ENCODE measurements at places on chromosomes 5 and 9. TPM values are rescaled to one million over a fixed set of nuclear protein-coding genes. Genes with fewer than 3 reads are reported as not detected.
A peak's percentile ranks its signal among the peaks of the same experiment; 100 is the strongest.

- DNase-seq, result peak; percentile 11
Measured at GRCh38 chr9:82912645-82913044, 150.3 kb downstream of the RASEF start.

DNA sequence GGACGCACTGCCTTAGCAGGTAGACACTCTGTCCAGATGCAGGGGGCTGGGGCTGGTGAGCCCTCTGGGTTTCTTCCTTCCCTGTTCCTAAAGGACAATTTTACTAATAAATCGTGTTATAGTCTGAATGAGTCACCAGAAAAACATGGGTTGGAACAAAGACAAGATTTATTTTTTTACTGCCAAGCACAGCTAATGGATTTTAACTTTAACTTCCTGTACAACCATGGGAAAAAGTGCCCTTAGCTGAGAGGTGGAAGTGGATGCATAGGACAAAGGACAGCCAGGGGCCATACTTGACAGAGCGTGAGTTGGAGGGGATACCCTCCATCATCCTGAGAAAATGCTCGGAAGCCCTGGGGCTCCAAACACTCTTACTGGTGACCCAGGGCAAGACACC lies 300.7 kb downstream of the MSX2 start:
- DNase-seq, result no peak

DNA sequence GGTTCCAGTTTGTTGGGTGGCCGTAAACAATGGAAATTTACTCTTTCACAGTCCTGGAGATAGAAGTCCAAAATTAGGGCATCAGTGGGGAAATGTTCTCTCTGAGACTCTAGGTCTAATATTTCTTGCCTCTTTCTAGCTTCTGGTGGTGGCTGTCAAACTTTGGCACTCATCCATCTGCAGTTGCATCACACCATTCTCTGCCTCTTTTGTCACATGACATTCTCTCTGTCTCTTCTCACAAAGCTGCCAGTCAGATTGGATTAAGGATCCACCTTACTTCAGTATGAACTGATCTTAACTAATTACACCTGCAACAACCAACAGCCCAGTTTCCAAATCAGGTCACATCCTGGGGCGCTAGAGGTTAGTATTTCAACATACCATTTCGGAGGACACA lies 222.9 kb upstream of the FTMT start:
- DNase-seq, result no peak

GRCh38 chr5:1268666-1269065 lies 26.2 kb downstream of the TERT start:
- DNase-seq, result no peak

DNA sequence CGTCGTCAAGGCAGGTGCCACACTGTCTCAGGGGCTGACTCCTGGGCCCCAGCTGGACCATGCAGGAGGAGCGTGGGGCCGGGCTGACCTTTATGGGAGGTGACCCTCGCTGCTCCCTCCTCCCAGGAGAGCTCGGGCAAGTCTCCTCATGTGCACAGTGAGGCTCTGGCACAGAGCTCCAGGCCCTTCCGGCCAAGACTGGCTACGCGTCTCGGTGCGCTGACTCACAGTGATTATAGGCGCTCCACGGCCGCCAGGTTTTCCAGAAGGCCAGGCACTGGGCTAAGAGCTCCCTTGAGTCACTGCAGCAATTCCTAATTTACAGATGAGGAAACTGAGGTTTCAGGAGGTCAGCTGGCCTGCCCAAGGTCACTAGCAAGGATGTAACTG lies 47.4 kb downstream of the VAV2 start:
- DNase-seq, result peak; percentile 89

GRCh38 chr9:110036286-110036685 lies 171.7 kb downstream of the C9orf152 start:
- no peak for DNase-seq

GRCh38 chr9:15155826-15156225 lies 151.2 kb downstream of the TTC39B start:
- peak; percentile 94 for DNase-seq

- peak; percentile 51 for DNase-seq
Measured at GRCh38 chr9:97900738-97901565, 21.3 kb downstream of the TRMO start.

- no peak for DNase-seq
Measured at GRCh38 chr5:69231851-69232250, 2.8 kb upstream of the CDK7 start.

GRCh38 chr9:12801663-12802062 lies 26.8 kb downstream of the LURAP1L start:
- peak; percentile 62 for DNase-seq

- no peak for DNase-seq
Measured at GRCh38 chr5:22504411-22504810, 348.7 kb downstream of the CDH12 start.

DNA sequence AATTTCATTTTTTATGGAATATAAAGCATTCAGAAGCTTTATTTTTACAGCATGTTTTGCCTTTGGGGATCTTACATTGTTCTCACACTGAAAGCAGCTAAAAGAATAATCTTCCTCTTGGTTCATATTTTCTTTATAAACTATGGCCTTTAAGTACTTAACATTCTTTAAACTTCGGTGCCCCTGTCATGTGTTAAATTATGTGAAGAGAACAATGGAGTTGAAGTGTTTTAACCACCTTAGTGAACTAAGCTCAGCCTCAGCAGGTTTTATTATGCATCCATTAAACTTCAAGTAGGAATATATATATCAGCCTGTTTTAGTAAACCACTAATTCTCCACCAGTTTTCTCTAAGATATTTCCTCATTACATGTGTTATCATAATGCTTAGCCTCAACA lies 371.4 kb upstream of the CDH18 start:
- no peak for DNase-seq

- no peak for DNase-seq
Measured at GRCh38 chr9:70519912-70520724, 105.7 kb upstream of the KLF9 start.

DNA sequence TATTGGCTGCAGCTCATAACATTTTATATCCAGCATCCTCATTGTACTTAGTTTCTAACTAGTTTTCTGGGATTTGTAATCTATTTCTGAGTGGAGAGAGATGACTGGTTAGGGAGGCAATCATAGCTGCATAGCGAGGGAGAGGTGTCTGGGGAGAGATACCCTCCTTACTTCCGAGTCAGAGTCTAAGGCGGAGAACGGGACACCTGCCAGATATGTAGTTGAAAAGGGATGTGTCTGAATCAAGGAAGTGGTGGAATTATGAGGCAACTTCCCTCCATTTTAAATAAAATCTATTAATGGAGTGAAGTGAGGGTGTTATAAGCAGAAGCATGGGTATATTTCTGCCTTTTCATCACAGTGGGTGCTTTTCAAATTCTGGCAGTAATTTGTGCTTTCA lies 126.5 kb downstream of the MAST4 start:
- DNase-seq, result no peak

- peak; percentile 65 for DNase-seq
Measured at GRCh38 chr9:98007251-98007928, 24.2 kb downstream of the ANP32B start.

DNA sequence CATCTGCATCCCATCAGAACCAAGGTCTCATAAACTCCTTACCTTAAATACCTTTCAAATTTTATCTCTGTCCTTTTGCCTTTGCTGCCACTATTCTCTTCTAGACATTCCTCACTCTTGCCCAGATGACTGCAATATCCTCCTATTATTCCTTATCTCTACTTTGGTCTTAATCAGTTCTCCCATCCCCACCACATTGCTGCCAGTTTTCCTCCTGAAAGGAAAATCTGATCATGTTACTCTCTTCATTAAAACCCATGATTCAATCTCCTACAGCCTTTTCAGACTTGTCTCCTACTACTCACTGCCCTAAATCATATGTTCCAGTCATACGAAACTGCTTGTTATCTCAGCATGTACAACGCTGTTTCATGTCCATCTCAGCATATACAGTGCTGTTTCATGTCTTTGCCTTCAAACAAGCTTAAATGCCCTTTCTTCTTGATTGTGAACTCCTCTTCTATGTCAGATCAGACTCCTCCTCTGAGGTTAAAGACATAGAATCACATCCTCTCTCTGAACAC lies 152.6 kb upstream of the FST start:
- DNase-seq, result no peak

DNA sequence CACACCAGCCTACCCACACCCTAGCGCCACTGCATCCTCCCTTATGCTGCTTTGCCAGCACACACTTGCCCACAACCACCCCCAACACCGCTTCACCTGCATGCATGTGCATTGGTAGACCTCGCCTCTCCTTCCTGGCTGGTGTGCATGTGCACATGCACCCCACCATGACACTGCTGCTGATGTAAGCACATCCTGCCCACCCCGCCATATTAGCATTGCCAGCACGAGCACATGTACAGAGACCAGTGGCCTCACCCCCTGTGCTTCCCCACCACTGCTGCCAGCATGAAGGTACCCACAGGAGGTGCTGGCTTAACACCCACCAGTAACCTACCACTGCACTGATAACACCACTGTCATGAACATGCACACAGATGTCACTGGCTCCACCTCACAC lies 218.2 kb downstream of the SLCO4C1 start:
- no peak for DNase-seq

DNA sequence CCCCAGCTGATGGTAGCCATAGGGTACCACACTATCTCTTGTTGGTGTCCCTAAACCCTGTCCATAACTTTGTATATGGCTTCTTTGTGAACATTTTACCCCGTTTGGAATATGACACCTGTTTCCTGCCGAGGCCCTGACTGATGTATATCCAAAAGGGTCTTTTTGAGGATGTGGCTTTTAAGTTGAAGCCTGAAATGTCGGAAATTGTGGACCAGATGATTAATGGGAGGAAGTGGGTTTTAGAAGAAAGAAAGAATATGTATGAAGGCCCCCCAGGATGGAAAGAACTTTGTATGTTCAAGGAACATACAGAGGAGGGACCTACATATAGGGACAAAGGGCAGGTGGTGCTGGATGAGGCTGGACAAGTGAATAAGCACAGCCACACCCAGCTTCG lies 16.7 kb upstream of the TNFSF8 start:
- no peak for DNase-seq

DNA sequence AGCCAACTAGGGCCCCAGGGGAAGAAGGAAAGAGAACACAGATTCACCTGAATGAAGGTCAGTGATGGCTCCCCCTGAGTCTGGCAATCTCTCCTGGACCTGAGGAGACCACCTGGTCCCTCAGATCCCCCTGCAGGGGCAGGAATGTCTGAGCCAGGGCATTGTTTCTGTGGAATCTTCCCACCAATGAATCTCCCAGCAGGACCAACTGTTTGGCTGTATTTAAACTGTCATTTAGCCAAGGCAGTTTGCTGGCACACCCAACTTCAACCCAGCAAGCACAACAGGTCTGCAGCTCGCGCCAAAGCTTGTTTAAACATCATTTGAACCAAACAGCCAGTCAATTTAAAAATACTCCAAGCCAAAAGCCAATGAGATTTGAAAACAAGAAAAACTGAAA lies 92.6 kb downstream of the SH3TC2 start:
- DNase-seq, result peak; percentile 68

- DNase-seq, result peak; percentile 84
Measured at GRCh38 chr9:137240318-137240840, 708 bp upstream of the TUBB4B start.

DNA sequence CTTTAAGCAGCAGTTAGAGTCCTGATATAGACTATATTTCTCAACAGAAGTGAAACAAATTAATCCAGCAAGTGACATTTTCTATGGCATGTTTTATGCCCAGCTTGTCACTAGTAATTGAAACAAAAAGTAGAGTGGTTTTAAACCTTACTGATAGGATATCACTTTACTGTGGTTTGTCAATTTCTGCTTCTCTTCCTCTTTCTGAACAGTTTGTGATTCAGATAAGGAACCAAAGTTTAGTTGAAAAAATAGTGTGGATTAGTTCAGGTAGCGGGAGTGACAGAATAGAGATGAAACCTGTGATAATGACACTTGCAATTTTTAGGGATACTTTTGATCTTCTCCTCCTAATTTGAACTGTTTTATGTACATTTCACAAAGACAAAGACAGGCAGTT lies 485.7 kb upstream of the EDIL3 start:
- DNase-seq, result no peak

SLC45A2 gene
- total RNA-seq, result under 0.01 TPM

ANGPTL2 gene
- total RNA-seq, result 7.7 TPM

IFNK gene
- not detected for total RNA-seq

MARVELD2 gene
- 0.90 TPM for total RNA-seq

RNF145 gene
- 42.7 TPM for total RNA-seq

SPATA31D4 gene
- not detected for total RNA-seq

DEPDC1B gene
- total RNA-seq, result 4.4 TPM

PRR7 gene
- 2.2 TPM for total RNA-seq

PDE8B gene
- total RNA-seq, result under 0.01 TPM

PFN3 gene
- total RNA-seq, result not detected

GLRA1 gene
- not detected for total RNA-seq

ADGRD2 gene
- total RNA-seq, result not detected

TOR4A gene
- total RNA-seq, result 23.5 TPM
